ENCODE measurements at places on chromosomes 4 and X.
A peak's percentile ranks its signal among the peaks of the same experiment; 100 is the strongest.

- DNase-seq, result no peak
Measured at GRCh38 chr4:17504081-17504480, 7.8 kb downstream of the QDPR start.

- DNase-seq, result no peak
Measured at GRCh38 chrX:152451731-152451980, 541 bp upstream of the GABRA3 start.

DNA sequence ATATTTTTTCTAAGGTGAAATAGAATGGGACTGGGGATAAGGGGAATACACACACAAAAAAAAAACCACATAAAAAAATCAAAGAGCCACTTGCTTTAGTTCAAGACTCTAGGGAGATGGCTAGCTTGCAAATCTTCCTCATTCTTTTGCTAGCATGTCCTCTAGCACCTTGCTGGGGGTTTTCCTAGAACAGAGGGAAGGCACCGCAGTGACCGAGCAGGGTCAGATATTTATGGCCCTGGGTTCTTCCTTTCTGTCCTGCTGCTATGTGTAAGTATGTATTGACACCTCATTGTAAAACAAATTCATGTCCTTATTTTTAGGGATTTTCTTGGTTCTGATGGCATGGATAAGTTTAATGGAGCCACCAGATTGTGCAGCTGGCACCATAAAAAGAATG lies 81.2 kb downstream of the SHISA3 start:
- DNase-seq, result peak; percentile 17

- DNase-seq, result no peak
Measured at GRCh38 chr4:137310593-137311490, 221.5 kb downstream of the PCDH18 start.

DNA sequence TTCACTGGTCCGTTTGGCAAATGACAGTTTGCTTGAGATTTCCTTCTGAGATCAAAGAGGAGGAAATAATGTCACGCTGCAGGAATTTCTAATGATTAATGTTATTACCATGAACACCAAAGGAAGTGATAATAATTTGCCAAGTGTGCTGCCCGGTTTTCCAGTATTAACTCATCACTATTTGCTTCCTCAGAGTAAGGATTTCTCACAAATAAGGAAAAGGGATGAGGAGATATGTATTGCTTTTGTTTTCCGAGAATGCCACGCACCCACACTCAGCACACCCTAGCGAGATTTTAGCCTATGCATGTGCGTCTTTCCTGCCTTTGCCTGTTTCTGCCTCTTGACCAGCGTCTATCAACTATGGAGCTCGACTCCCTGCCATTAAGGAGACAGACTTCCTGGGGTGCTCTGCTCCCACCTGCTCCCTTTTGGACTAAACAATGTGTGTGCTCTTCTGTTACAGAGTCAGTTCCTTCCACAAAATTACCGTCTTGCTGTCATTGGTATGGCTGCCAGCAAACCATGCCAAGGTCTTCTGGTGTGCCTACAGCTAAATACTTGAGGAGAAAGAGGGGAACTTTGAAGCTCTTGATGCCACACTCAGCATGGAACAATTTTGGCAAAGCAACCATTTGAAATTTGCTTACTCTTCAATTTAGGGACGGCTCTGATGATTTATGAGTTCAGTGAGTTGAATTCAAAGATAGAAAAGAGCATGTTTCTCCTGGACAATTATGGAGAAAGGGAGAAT lies 393.1 kb upstream of the ZFP42 start:
- DNase-seq, result no peak

GRCh38 chr4:58679886-58680285 lies 1569.7 kb upstream of the IGFBP7 start:
- DNase-seq, result no peak

- DNase-seq, result no peak
Measured at GRCh38 chr4:153266988-153267387, 62.7 kb downstream of the TRIM2 start.

DNA sequence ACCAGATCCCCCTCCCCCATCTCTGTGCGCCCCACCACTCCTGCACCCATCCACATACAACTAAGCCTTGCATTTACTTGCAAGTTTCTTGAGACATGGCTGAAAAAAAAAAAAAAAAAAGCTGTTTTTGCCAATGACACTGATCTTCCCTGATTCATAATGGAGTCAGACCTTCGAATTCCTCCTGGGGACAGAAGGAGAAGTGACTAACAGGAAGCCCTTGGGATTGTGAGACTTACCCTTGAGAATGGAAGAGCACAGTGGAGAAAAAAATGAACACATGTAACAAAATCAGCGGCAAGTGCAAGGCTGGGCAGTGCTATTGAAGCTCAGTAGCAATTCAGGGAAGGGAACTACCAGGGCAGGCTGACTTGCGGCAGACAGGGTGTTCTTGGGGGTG lies 288.4 kb downstream of the BCOR start:
- no peak for DNase-seq

GRCh38 chr4:2301225-2301642 lies 39.3 kb upstream of the MXD4 start:
- no peak for DNase-seq

- DNase-seq, result no peak
Measured at GRCh38 chrX:150616863-150617198, 48.4 kb downstream of the MTM1 start.

DNA sequence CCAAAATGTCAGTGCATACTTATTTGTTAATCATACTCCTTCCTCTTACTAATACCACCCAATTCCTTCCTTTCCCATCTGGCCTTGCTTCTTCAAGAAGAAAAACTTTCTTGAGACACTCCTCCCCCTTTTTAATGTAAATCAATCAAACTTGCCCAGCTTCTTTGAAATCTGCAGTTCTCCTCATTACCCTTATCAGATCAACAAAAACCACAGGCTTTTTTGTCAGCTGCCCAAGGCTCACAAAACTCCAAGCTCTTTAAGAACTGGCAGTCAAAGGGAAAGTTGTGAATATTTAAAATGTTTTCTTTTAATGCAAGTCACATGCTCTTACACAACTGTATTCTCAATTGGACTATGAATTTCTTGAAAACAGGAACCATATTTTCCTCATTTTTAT lies 11.3 kb upstream of the MYOZ2 start:
- DNase-seq, result no peak

GRCh38 chrX:134695999-134696398 lies 37.7 kb upstream of the PLAC1 start:
- no peak for DNase-seq

- DNase-seq, result no peak
Measured at GRCh38 chr4:105329081-105329480, 144.8 kb downstream of the PPA2 start.

- DNase-seq, result no peak
Measured at GRCh38 chr4:29310252-29310651, 1409.9 kb upstream of the PCDH7 start.

GRCh38 chr4:37675587-37676290 lies 10.4 kb downstream of the RELL1 start:
- peak; percentile 64 for DNase-seq

- DNase-seq, result no peak
Measured at GRCh38 chr4:156771171-156771837, 200.3 kb downstream of the PDGFC start.

GRCh38 chr4:16608611-16609125 lies 289.8 kb downstream of the LDB2 start:
- DNase-seq, result no peak

DNA sequence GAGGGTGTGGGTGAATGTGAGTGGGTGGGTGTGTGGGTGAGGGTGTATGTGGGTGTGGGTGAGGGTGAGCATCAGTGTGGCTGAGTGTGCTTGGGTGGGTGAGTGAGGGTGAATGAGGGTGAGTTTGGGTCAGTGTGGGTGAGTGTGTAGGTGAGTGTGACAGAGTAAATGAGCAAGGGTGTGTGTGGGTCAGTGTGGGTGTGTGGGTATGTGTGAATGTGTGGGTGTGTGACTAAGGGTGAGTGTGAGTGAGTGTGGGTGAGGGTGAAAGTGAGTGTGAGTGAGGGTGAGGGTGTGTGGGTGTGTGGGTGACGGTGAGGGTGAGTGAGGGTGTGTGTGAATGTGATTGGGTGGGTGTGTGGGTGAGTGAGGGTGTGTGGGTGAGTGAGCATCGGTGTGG lies 1676.7 kb upstream of the TENM3 start:
- no peak for DNase-seq

- DNase-seq, result no peak
Measured at GRCh38 chr4:187501731-187502130, 493.8 kb upstream of the ZFP42 start.

DNA sequence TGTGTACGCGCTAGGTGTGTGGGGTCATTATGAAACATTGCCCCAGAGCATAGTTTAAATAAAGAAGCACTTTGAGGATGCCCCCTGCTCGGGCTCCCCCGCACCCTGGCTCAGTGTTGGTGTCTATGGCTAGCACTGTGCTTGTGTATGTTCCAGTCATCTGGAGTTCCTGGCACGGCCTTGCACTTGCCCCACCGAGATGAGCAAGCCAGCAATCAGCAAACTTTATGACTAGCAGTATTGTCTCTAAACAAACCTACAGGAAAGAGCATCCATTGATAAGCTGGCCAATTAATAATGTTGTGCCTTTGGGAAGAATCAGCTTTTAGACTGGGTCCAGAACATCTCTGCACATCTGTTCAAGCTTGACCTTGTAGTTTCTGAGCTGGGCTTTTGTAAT lies 707 bp upstream of the SHROOM4 start:
- DNase-seq, result no peak

DNA sequence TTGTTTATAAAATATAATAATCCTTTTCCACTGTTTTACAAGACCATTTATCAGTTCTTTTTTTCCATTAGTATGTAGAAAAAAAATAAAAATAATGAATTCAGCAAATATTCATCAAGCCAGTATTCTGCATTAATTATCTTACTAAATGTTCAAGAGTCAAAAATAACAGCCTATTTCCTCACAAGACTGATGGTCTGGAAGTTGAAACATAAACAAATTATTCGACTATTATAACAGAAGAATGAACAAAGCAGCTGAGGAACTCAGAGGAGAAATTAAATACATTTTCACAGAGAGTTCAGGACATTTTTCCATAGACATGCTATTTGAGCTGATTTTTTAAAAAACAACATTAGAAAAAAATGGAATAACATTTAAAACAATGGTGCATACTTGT lies 2594.8 kb downstream of the ARAP2 start:
- DNase-seq, result no peak

GRCh38 chrX:1481636-1482529 lies 29.2 kb upstream of the ASMTL start:
- peak; percentile 72 for DNase-seq

DNA sequence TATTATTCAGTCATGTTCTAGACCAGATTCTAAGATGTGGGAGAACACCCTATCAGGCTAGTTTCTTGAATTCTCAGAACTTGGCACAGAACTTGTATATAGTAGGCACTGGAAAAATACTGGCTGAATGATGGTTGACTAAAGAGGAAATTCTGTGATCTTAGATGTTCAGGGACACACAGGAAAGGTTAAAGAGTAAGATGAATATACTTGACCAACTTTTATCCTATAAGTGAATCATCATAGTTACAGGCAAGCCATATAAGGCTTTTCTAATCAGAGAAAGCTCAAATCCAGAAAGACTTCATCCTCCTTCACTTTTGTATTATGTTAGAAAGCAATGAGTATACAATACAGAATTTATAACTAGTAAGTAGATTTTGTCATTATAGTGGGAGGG lies 53.8 kb downstream of the SEPTIN11 start:
- no peak for DNase-seq

DNA sequence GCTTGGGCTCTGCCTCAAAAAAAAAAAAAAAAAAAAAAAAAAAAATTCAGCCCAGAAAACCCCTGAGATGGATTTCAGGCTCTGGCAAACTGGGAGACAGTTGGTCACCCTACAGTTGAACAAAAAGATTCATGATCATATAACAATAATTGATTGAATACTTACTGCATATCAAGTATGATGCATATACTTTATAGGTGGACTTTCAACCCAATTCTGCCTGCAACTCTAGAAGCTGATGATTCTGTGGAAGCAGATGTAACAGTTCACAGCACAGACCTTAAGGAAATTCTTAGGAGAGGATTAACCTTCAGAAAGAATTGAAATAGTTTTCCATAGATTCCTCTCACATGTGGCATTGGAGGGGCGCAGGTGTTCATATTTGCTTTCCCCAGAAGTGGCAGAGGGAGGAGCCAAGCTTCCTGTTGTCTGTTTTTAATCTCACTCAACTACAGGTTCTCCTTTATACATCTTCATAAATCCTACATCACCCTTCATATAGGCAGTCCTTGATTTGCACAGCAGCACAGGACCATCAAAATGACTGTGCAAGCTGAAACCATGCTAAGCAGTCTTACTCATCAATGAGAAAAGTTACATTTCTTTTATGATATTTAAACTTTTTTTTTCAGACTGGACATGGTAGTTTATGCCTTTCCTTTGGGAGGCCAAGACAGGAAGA lies 149.4 kb upstream of the KLF3 start:
- DNase-seq, result no peak

GRCh38 chr4:106366026-106366425 lies 2.6 kb downstream of the GIMD1 start:
- DNase-seq, result no peak

DNA sequence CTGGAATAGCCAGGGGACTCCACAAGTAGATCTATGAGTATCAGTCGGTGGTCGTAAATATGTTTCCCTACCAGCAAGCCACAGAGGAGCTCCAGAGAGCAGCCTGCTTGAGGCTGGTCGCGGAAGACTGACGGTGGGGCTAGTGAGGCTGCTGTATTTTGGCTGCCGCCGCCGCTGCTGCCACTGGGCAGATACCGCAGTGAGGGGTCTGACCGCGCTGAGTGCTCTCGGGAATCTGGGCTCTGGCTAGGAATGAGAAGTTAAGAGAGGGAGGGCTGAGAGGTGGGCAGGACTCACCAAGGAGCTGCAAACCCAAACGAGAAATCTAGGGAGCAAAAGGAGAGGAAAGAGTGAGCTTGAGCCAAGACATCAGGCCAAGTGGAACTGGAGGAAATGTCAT lies at the start of gene EXOC1L:
TSS of gene EXOC1L (plus strand) at position 157 of the 400 bp plus-strand sequence. CDS start at position 394, 237 bp downstream.
- no peak for DNase-seq

DNA sequence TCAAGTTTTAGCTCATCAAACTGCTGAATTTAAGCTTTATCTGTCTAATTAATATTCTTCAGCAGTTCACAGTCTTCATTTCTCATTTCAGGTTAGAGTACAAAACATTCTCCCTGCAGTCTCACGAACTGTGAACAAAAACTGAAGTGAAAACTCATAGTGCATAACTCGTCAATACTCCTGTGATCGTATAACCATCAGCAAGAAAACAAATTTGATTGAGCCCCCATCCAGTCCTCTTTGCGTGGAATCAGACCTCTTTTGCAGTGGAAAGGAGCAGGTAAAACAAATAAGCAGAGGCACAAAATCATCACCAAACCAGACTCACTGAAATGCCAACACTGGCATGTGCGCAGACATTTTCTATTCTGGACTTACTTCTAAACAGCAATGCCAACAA lies 12.7 kb downstream of the ADAM29 start:
- DNase-seq, result no peak

Data from GM13977 (cell line).